Subcutaneous preadipocyte (primary cell): ENCODE measurements at places on chromosomes 3 and 15. TPM values are rescaled to one million over a fixed set of nuclear protein-coding genes. Genes with fewer than 3 reads are reported as not detected.

The ALS2CL gene
- 0.37 and 0.59 TPM in 2 replicates for total RNA-seq

The AGTR1 gene
- total RNA-seq, result 2.7 and 7.3 TPM in 2 replicates

The CYP1A2 gene
- total RNA-seq, result not detected in 2 replicates

The RAB6B gene
- 0.20 and 0.37 TPM in 2 replicates for total RNA-seq

The COL7A1 gene
- 3.3 and 17.8 TPM in 2 replicates for total RNA-seq

The GPR27 gene
- total RNA-seq, result under 0.01 TPM in 2 replicates
